ENCODE measurements at places on chromosomes 1 and 21.

- DNase-seq = no peak
Observed at GRCh38 chr1:17920881-17921640, 165.9 kb downstream of the ACTL8 start.

GRCh38 chr1:74505928-74506710, 6.3 kb downstream of the LRRC53 start:
- DNase-seq = no peak

GRCh38 chr1:245217853-245218608, 63.2 kb downstream of the KIF26B start:
- DNase-seq = no peak

DNA sequence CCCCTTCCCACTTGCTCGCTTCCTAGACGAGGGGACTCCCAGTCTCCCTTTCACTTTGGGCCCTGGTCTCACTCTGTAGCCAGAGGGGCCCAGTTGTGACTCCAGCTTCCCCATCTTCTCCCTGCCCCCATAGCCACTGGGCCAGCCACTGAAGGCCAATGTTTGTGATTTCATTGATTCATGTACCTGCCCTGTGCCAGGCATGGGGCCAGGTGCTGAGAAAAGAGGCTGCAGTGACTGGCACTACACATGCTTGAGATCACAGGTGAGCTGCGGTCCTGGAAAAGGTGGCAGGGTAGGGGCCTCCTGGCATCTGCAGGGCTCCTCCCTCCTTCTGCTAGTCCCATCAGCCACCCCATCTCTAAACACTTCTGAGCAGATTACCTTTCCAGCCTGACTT, 345.3 kb upstream of the VAMP3 start:
- DNase-seq = no peak

DNA sequence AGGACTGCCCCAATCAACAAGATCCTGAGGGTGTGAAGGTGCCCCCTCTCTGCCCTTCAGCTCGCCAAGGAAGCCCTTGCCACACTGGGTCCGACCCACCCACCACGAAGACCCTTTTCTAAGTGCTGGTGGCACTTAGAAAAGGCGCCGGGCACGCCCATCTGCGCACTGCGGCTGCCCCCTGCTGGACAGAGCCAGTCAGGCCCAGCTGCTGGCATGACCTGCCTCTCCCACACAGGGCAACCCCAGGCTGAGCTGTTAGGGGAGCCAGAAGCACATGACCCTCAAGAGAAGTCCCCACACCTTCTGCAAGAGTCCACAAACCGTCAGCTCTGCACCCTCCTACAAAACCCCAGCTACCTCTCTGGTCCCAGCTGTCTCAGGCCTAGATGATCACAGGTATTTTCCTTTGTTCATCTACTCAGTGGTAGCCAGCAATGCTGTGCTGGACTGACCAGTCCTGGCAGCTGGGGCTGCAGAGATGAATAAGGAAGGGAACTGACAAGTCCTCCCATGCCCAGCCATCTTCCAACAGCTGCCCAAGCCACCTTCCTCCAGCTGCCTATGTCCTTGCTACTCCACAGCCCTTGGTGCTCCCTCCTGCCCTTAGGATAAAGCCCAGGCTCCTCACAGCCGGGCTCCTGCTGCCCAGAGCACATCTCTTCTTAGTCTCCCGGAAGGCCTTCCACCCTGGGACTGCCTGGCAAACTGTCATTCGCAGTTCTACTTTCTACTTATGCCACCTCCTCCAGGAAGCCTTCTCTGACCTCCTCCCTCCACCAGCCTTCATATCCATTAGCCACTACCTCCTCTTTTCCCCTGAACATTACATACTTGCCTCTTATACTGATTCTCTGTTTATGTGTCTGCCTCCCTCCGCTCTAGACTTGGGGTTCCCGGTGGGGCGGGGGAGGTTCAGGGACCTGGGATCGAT, 39.8 kb upstream of the ZC3H12A start:
- DNase-seq = no peak
